ENCODE measurements at places on chromosomes 7 and 10.

GRCh38 chr7:91847231-91847630 lies 33.3 kb downstream of the MTERF1 start:
- DNase-seq, result no peak

GRCh38 chr10:102812231-102812876 lies 24.9 kb downstream of the CYP17A1 start:
- no peak for DNase-seq

DNA sequence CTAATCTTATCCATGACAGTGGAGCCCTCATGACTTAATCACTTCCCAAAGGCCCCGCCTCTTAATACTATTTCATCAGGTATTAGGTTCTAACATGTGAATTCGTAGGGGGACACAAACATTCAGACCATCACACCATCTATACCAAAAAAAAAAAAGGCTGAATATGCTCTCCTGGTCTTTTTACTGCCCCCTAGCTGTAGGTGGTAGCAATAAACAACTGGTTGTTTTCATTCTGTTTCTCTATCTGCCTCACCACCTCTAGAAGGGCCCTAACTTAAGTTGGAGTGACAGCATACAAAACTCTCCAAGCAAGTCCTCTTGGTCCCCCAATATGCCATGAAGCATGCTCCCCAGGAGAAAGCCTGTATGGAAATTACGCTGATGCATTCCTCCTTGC lies 94.1 kb downstream of the GRM8 start:
- DNase-seq, result no peak

DNA sequence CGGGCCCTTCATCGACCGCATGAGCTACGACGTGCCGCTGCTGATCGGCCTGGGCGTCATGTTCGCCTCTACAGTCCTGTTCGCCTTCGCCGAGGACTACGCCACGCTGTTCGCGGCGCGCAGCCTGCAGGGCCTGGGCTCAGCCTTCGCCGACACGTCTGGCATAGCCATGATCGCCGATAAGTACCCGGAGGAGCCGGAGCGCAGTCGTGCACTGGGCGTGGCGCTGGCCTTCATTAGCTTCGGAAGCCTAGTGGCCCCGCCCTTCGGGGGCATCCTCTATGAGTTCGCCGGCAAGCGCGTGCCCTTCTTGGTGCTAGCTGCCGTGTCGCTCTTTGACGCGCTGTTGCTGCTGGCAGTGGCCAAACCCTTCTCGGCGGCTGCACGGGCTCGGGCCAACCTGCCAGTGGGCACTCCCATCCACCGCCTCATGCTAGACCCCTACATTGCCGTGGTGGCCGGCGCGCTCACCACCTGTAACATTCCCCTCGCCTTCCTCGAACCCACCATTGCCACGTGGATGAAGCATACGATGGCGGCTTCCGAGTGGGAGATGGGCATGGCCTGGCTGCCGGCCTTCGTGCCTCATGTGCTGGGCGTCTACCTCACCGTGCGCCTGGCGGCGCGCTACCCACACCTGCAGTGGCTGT lies 1.2 kb downstream of the SLC18A3 start:
- peak; percentile 36 for DNase-seq

DNA sequence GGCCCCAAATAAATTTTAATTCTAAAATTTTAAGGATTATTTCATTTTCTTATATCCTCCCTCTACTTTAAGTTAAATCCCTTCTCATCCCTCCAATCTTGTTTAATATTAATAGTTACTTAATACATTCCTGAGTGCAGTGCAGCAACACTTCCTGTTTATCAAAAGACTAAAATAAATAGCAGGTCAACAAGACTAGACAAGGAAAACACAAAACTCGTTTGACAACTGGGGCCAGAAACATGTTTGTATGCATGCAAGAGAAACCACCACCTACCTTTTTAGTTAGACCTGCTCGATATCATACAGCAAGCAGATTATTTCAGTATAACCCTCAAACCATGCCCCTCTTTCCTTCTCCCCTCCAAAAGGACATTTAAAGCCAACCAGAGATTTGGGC lies 95.8 kb downstream of the PARD3 start:
- no peak for DNase-seq

- no peak for DNase-seq
Observed at GRCh38 chr7:29254591-29254990, 60.0 kb downstream of the CHN2 start.

DNA sequence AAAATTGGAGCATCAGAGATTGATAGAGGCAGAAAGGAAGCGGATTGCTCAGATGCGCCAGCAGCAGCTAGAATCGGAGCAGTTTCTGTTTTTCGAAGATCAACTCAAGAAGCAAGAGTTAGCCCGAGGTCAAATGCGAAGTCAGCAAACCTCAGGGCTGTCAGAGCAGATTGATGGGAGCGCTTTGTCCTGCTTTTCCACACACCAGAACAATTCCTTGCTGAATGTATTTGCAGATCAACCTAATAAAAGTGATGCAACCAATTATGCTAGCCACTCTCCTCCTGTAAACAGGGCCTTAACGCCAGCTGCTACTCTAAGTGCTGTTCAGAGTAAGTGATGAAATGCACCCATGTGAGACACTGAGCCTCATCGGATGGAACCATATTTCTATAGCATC lies 33.1 kb downstream of the STAMBPL1 start:
- no peak for DNase-seq

DNA sequence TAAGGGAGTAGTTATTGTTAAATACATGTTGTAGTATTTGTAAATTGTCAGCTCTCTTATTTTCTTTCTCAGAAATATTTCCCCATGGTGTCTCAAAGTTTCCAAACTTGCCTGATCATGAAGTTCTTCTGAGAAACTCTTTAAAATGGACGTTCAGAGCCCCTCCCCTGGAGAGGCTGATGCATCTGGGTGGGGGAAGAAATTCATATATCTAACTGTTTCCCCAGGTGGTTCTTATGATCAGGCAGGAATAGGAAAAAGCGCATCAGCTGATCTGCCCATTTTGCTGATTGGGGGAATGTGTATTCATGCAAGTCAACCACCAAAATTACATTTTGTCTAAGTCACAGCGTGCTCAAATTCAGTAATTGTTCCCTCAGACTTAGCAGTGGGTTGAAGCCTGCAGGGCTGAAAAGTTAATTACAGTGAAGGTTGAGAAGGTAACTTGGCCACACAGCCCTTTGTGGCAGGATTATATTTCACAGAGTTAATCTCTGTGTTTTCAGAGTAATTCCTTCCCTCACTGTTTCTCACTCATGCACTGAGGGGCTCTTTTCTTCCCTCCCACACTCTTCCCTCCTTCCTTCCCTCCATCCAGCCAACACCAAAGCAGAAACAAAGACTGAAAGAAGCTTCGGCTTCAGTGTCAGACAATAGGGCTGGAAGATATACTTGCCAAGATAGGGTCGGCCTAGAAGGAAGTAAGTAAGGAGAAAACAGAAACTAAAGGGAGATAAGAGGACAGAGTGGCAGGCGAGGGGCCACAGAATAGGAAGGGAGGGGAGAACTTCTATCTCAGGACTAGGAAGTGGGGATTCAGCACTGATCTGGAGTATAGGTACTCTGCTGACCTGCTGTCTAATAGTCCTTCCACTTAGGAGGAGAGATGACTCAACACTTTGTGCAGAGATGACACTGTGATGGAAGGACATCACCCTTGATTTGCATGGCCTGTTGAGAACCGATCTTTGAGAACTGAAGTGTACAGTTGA lies 50.5 kb upstream of the STARD3NL start:
- no peak for DNase-seq

DNA sequence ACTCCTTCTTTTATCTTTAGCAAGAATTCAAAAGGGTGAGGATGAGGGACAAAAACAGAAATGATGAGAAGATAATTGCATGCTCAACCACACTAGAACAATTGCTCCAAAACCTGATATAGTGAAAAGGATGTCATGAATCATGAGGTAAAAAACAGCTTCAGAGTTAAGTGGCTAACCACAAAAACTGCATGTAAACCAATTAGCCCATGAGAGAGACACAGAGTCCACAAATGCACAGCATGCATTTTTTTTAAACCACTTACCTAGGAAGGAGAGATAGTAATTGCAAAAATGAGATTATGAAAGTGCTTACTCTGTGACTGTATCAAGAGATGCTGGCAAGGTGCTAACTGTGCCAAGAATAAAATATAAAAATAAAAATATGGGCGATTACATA lies 132.9 kb downstream of the MBL2 start:
- DNase-seq, result no peak

- DNase-seq, result no peak
Observed at GRCh38 chr7:75979759-75980429, 14.5 kb downstream of the TMEM120A start.

GRCh38 chr10:26792758-26793495 lies 67.8 kb downstream of the ABI1 start:
- DNase-seq, result no peak

GRCh38 chr10:126070476-126071215 lies 174.3 kb downstream of the FANK1 start:
- DNase-seq, result no peak

DNA sequence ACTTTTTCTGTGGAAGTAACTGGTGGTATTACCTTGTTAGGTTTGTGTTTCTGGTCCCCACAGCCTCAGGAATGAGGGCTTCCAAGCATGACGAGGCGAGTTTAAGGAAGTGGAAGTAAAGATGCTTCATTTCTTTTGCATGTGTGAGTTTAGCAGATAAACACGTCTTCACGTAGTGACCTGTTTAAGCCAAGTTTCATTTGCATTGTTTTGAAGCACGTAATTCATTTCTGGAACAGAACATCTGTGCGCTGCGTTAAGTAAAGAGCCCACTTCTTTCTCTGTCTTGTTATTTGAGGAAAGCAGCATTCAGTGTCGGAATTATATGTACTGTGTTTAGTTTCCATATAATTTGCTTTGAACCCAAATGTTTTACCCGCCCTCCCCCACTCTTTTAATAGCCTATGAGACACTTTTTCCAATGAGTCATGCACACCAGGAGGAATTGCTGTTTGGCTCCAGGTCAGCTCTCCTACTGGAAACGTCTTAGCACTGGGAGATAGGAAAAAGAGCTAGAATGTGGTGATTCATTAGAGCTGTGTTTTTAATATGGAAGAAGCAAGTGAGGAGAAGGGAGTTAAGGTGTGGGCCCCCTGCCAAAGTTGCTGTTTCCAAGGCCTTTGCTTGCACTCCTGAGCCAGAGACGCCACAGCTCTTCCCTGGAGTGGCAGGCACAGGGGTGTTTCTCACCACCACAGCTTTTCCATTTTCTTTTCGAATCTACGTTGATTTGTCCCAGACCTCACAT lies 36.7 kb downstream of the BTBD16 start:
- no peak for DNase-seq

DNA sequence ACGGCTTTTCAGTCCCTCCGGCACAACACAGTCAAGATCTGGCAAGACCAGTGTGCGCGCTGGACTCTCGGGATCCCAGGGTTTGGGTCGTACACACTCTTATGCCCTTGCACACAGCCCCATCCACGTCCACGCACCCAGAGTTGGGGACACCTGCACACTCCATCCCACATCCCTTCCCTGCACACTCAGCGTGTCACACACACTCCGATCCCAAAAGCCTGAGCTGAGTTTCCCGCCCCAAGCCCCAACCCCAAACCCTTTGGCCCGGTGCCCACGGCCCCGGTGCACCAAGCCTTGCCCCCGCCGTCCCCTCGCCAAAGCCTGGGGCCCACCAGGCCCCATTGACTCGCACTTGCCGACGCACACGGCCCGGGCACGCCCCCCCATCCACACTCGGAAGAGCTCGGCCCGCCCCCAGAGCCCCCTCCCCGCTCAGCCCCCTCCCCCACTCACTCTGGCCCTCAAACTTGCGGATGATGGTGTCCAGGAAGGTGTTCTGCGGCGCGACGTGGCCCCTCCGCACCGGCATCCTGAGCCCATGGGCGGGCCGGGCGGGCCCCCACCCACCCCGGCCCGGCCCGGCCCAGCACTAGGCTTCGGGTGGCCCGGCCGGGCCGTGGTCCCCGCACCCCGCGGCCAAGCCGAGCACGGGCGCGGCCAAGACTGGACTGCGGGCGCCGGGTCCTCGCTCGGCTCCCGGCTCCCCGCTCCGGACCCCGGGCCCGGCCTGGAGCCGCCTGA lies 567 bp downstream of the KCNH2 start:
- DNase-seq, result no peak

DNA sequence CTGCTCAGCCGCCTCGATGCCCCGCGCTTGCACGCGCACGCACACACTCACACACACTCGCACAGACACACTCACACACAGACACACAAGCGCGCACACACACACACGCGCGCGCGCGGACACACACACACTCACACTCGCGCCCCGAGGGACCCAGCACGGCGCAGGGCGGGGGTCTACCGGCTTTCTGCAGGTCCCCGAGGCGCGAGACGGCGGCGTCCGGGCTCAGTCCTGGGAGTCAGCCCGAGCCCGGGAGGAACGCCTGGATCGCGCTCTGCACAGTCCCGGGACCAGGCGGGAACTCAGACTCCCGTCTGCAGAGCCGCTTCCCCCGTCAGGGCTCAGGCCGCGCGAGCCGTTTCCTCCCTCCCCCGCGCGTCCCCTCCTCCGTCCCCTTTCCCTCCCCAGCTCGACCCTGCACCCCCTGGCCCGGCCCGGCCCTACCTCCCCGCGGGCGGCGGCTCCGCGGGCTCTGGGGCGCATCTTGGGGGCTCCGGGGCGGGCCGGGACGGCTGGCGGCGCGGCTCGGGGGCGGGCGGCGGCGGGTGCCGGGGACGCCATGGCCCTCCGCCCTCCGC lies 464 bp downstream of the DENND2A start:
- DNase-seq, result peak; percentile 23

DNA sequence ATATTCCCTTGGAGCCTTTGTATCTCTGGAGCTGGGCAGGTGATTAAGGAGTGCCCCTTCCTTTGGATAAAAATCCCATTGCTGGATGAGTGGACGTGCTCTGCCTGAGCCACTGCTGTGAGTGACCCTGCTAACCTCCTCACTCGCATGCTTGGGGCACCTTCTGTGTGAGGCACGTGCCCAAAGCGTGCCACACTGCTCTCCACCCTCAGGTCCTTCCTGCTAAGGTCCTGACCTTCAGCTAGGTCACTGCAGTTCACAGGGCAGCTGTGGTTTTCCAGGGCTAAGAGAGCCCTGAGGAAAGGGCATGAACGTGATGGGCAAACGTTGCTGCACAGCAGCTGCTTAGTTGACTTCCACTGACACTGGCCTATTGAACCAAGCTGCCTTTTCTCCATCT lies 204.4 kb upstream of the COBL start:
- DNase-seq, result no peak

- DNase-seq, result no peak
Observed at GRCh38 chr10:86136934-86137333, 229.7 kb downstream of the GRID1 start.

DNA sequence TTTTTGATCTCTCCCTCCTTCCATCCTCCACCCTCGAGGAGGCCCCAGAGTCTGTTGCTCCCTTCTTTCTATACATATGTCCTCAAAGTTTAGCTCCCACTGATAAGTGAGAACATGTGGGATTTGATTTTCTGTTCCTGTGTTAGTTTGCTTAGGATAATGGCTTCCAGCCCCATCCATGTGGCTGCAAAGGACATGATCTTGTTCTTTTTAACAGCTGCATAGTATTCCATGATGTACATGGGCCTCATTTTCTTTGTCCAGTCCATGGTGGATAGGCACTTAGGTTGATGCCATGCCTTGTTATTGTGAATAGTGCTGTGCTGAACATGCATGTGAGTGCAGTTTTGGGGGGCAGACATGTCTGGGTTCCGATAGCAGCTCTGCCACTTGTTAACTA lies 51.4 kb downstream of the GATA3 start:
- no peak for DNase-seq
